NCI-H748 treated with DMSO at 0.1 percent for 48 hours (cell line): ENCODE measurements at places on chromosomes 5 and 9.

DNA sequence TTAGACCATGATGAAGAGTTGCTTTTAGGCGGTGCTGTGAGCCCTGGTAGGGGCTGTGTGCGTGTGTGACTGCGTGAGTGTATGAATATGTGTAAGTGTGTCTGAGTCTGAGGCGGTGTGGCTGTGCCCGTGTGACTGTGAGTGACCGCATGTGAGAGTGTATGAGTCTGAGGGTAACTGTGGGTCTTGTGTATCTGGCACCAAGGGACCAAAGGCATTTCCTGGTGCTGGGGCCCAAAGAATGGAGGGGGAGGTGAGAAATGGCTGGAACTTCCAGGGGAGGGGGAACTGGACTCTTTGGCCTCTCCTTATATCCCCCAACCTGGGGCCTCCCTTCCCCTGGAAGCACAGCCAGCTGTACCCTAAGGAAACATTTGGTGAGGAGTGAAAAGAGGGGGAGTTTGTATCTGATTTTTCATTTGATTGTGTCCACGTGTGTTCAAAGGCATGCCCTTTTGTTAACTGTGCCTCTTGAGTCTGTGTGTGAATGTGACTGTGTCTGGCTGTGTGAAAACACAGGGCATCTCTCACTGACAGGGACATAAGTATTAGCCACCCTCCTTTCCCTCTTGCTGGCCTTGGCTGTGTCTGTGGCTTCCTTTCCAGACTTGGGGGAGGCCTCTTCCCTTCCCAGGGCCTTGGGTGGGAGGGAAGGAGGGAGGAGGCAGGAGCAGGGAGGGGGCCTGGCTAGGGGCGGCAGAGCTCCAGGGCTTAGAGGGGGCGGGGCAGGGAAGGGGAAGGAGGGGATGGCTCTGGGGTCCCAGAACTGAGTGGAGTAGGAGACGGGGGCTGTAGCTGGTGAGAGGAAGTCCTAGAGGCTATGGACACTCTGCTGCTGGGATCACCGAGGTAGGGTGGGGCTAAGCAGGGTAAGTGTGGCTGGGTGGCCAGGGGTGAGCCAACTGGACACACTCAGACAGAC lies 1.4 kb downstream of the IL11RA start:
- DNase-seq, result no peak

DNA sequence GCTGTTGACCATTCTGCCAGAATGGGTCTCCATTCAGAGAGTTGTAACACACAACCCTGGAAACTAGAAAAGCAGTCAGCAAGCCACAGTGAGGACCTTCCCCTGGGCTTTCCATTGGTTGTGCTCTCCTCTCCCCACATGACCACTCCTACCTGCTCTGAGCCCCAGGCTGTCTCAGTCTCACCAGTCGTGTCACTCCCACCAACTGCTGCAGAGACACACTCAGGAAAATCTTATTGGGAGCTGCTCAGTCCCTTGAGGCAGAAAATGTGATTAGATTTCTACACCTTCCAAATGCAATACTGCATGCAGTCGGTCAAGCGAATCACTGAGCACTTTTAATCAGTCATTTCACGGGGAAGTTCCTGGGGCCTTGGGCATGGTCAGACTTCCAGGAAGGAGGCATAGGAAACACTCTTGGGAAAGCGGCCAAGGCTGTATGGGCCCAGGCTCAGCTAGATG lies 284.2 kb upstream of the NMUR2 start:
- no peak for DNase-seq

- no peak for DNase-seq
These were observed 38.9 kb downstream of the POLK start for GRCh38 chr5:75550597-75550996.

GRCh38 chr5:139369181-139369580 lies 13.9 kb downstream of the SLC23A1 start:
- no peak for DNase-seq

- DNase-seq, result no peak
These were observed 249.3 kb downstream of the DNAH5 start for GRCh38 chr5:13695076-13695712.
